H4 (cell line): ENCODE measurements at places on chromosomes 16 and 17. TPM values are rescaled to one million over a fixed set of nuclear protein-coding genes. Genes with fewer than 3 reads are reported as not detected.

TPPP3 gene
- not detected in 2 replicates for total RNA-seq

KRTAP4-4 gene
- total RNA-seq = not detected in 2 replicates

TBC1D26 gene
- not detected in 2 replicates for total RNA-seq

DNA sequence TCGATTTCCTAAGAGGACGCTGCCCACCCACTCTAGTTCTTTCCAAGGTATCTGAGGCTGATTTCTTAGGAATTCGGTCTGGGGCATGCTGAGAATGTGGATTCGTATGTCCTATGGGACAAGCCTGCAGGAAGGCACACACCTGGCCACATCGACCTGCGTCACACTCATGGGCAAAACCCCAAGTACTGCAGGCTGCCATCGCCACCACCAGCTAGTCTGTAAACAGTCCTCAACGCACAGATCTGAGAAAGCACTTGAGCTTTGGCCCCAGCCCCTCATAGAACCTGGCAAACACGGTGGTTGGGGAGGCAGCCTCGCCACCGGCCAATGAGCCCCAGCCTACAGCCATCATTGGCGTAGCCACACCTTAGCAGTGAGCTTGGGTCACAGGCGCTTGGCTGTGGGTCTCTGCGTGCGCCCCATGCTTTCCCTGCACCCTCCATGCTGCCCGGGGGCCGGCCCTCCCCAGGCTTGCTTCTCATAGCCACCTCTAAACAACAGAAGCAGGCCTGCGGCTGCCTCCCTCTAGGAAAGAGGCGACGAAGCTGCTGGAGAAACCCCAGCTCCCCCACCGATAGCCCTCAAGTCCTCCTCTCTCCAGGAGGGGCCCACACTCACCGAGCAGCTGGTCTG lies 75.1 kb downstream of the ZNF778 start:
- DNase-seq = no peak
